ENCODE measurements at places on chromosomes 6 and 20.

- no peak for DNase-seq
These were observed 140.7 kb downstream of the SOX4 start for GRCh38 chr6:21734204-21734603.

DNA sequence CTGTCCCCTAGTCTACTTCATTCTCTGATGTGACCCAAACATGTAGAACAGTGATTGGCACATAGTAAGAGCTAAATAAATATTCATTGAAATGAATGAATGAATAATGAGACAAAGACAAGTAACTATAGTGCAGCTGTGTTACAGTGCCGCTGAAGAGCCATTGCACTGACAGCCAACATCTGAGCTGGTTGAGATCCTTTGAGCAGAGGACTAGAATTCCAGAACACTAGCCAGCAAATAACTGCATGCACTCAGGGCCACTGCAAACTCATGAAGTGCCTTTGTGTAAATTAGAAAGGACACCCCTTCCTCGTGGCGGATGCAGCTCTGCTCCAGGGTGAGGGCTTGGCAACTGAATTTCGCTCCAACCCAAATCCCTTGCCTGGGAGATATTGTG lies 230.3 kb upstream of the CDYL start:
- no peak for DNase-seq

DNA sequence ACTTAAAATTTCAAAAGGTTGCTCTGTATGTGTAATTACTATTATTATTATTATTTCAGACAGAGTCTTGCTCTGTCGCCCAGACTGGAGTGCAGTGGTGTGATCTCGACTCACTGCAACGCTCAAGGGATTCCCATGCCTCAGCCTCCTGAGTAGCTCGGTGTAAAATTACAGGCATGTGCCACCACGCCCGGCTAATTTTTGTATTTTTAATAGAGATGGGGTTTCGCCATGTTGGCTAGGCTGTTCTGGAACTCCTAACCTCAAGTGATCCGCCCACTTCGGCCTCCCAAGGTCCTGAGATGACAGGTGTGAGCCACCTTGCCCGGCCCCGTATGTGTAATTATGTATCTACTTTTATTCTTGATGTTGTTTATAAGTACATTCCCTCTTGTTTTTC lies 65.3 kb upstream of the ZNF217 start:
- DNase-seq: no peak

- DNase-seq: no peak
These were observed 270.6 kb upstream of the MARCKS start for GRCh38 chr6:113586413-113587077.

- DNase-seq: no peak
These were observed 150.7 kb upstream of the MLN start for GRCh38 chr6:33954453-33954852.

DNA sequence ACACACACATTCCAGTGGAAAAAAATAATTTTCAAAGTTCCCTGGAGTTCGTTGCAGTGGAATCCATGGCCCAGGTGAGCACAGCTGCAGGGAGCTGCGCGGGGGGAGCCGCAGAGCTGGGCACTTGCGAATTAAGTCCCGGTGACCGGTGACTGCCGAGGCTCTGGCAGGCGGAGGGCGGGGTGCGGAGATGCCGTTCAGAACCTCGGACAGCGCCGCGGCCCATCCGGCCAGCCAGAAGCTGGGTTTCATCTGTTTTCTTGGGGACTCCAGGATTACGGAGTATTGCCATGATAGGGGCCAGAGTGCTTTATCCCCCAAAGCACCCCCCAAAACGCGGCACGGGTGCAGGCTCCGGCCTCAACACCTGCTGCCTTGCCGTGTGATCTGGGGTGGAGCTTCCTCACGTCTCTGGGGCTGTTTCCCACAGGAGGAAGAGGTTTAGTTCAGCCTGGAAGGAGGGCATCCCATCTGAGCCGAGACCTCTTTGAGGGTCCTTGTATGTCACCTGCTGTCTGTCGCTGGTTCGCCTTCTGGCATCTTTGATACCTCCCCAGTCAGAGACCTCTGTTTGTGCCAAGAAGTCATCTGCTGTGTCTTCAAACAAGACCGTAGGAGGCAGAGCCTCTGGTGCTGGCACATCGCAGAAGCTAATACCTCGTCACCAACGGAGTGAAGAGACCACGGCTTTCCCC lies 99.4 kb downstream of the YTHDF1 start:
- no peak for DNase-seq

GRCh38 chr6:87718662-87719433 lies 16.8 kb upstream of the AKIRIN2 start:
- DNase-seq: no peak

DNA sequence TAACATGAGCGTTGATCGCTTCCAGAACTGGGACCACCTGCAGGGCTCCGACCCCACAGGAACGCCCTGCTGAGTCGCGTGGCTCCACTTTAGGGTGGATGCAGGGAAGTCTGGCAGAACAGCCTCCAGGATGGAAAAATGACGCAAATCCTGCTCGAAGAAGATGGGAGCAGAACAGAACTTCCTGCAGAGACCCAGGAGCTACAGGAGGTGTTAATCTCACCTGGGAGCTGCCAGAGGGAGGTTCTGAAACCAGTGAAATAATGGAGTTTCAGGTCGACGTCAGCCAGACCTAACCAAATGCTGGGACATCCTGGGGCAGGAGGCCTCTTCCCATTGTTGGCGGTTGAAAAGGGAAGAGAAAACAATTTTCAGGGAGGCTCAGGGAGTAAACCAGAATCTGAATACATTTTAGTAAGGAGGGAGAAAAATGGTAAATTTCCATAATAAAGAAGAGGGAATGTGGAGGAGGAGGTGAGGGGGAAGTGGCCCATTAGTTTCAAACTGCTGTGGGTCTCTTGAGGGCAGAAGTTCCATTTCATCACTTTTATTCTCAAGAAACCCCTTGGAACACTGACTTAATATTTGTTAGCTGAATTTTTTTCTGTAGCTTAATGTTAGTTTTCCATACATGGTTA lies 558.4 kb upstream of the CDH4 start:
- no peak for DNase-seq

GRCh38 chr6:23584134-23584763 lies 541.8 kb upstream of the NRSN1 start:
- DNase-seq: no peak

DNA sequence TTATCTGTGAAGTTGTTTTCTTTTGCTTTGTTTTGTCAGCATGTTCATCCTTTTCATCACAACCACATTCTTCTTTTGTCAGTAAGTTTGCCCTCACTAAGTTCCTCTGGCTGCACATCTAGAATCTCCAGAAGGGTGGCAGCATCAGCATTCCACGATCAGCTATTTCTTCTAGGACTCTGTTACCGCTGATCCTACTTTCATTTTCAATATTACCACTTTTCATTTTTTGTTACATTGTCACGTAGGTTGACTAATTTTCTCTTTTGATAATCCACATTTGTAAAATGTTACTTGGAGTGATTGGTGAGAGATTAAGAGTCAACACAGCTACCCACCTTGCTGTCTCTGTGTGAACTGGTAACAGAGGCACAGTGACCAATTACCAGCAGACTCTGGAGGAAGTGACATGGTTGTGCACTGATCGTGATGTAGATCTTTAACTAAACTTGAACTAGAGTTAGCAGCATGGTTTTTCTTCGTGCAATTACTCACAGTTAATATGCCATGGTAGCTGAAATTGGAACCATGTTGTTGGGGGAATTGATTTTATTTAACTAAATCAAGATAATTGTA lies 307.9 kb upstream of the SLC35B3 start:
- DNase-seq: no peak

Data from CD4-positive, alpha-beta T cell treated with Interleukin-6 for 4 hours (primary cell).